CD4-positive, alpha-beta T cell treated with Interleukin-1 beta for 1 hour (primary cell): ENCODE measurements at places on chromosomes 7 and 10.

DNA sequence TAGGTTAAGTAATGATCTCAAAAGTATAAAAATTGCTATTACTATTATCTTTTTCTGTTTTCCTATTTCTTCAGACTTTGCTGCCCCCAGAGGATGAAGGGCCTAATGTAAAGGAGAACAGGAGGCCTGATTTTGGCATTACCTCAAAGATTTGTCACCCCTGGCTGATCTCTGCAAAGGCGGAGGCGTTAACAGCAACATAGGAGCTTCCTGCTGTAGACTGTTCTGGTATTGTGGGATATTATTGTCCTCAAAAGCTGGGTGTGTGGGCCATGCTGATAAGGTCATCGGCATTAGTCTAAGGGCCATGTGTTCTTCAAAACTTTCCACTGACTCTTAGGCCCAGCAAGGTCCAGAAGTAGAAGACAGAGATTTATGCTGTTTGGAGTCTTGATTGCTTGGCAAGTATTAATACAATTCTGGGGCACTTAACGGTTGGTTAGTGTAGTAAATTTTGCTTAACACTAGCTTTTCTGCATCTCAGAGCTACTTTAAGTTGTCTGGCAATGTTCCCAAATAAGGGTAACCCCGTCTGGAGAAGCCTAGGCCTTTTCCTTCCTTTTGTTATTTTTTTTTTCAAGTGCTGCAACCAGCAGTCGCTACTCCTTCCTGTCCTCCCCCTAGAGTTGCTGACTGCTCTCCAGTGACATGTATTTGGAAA lies 14.0 kb upstream of the ENTPD1 start:
- DNase-seq = no peak

- no peak for DNase-seq
Measured at GRCh38 chr7:45574669-45575500, 717 bp downstream of the ADCY1 start.

DNA sequence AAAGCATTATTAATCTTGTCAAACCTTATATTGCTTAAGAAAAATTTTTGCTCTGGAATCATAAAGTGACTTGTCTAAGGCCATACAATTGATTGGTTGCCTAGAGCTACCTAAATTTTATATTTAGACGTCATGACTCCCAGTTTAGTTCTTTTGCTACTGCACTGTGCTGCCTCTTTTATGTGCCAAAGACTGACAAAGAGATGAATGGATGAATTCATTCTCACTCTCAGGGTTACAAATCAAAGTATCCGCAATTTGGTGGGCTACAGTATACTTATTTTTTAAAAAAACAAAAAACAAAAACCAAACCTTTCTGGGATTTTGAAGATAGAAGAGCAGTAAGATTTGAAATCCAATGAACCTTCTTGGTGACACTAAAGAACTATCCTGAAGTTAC lies 27.7 kb upstream of the TMEM229A start:
- DNase-seq = no peak

- DNase-seq = no peak
Measured at GRCh38 chr10:71865561-71866041, 14.6 kb upstream of the PSAP start.

DNA sequence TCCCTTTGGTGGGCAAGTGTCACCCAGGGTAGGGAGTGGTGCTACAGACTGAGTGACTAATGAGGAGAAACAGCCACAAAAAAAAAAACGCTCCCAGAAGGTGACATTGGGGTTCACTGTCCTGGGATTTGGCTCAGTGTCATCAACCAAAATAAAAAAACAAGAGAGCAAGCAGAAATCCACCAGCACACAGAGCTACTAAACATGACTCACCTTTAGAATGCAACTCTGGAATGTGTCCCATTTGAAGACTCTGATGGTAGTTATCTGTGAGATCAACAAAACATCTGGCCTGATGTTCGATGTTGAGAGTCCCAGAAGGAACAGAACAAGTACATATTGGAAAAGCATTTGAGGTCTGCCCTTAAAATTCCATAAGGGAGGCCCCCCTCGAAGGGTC lies 200.3 kb upstream of the LYZL2 start:
- no peak for DNase-seq

DNA sequence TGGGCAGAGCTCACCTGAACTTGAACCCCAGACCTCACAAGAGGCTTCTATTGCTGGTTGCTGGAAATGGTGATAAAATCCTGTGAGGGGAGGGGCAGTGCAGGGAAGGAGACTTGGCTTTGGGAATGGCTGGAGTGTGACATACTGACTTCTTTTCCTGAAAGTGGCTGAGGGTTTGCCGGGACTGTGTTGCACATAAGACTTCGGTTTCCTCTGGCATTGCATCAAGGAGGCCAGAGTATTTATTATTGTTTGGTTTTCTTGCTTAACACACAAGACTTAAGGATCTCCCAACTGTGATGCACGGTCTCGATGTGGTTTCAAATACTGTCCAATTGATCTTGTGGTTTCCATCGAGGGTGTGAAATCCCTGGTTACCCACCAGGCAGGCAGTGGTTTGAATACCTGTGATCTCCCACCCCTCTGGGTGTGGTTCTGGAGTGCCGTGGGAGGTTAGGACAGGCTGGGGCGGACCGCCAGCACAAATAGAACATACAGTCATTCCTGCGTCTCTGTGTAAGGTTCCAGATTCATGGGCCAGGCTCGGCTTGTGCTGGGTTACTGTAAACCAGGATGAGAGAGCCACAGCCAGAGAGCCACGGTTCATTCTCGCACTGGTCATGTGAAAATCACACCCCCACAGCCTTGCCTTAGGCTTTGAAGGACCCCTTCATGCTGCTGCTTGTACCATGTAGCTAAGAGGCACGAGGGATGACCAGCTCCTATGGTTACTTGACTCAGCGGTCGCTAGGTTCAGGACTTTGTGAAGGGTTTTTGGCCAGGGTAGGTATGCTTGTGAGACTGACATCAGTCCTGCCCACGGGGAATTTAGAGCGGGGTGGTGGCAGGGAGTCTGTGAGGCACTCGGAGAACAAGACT lies 39.2 kb downstream of the WBP1L start:
- DNase-seq = no peak

DNA sequence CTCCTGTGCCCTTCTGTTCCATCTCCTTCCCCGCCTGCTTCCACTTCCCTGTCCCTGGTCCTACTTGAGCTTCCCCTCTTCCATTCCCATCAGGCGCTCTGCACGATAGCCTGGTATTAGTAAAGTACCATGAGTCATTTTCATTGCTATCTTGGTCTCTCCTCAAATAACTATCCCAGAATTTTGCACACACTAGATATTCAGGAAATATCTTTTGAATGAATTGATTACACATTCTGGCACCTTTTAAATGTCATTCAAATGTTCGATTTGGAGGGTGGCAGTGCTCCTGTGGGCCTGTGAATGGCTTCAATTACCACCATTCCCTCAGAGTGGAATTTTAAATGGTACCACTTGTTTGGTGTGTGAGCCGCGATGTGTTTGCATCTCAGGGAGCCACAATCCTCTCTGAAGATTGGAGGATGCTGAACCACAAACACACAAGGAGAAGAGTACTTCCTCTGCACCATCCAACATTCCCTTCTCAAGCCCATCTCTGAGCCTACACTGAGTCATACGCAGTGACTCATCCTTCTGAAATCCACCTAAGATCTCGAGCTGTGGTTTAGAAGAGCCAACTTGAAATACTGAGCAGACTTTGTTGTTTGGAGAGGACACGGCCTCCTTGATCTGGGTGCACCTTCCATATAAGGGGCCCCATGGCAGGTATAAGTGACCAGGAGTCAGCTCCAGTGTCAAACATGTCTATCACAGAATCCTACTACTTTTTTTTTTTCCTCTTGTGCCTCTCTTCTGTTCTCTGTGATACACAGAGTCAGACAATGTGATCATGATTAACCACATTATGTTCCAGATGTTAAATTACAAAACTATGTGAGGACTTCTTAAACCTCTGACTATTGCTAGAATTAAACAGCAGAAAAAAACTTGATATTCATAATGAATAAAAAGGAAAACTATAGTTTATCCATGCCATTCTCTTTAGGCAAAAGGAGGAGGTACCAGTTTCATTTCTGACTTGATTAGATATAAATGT lies 81.9 kb downstream of the BMPER start:
- no peak for DNase-seq

DNA sequence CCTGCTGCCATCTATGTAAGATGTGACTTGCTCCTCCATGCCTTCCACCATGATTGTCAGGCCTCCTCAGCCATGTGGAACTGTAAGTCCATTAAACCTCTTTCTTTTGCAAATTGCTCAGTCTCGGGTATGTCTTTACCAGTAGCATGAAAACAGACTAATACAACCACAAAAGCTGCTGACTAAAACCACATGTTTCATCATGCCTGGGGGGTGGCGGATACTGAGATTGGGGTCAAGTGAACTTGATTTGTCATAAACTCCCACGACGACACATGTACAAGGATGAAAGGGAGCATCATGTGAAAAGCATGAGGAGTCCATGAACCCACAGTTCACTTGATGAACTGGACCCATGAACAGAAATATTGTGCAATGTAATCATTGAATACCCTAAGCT lies 134.9 kb upstream of the ANK3 start:
- no peak for DNase-seq
